SJCRH30 (cell line): ENCODE measurements at places on chromosomes 4 and X. TPM values are rescaled to one million over a fixed set of nuclear protein-coding genes. Genes with fewer than 3 reads are reported as not detected.

Gene ENAM
- not detected in 2 replicates for total RNA-seq

Gene BEND2
- total RNA-seq: not detected in 2 replicates

Gene ERCC6L
- 34.8 and 36.6 TPM in 2 replicates for total RNA-seq

Gene TMEM175
- total RNA-seq: 4.3 and 6.8 TPM in 2 replicates

Gene CCSER1
- 6.6 and 10.1 TPM in 2 replicates for total RNA-seq

Gene TLR7
- total RNA-seq: not detected in 2 replicates

Gene AFM
- not detected in 2 replicates for total RNA-seq

Gene TCEAL6
- not detected in 2 replicates for total RNA-seq

Gene CYBB
- total RNA-seq: not detected in 2 replicates

Gene COX18
- 25.8 and 28.4 TPM in 2 replicates for total RNA-seq

Gene SSX2B
- total RNA-seq: not detected in 2 replicates

Gene GAGE12E
- total RNA-seq: not detected in 2 replicates

Gene STK26
- 78.0 and 83.3 TPM in 2 replicates for total RNA-seq

Gene DOK7
- total RNA-seq: 8.6 and 9.6 TPM in 2 replicates

Gene USP17L19
- not detected in 2 replicates for total RNA-seq
